ENCODE measurements at places on chromosomes 7 and 10. TPM values are rescaled to one million over a fixed set of nuclear protein-coding genes. Genes with fewer than 3 reads are reported as not detected.

DNA sequence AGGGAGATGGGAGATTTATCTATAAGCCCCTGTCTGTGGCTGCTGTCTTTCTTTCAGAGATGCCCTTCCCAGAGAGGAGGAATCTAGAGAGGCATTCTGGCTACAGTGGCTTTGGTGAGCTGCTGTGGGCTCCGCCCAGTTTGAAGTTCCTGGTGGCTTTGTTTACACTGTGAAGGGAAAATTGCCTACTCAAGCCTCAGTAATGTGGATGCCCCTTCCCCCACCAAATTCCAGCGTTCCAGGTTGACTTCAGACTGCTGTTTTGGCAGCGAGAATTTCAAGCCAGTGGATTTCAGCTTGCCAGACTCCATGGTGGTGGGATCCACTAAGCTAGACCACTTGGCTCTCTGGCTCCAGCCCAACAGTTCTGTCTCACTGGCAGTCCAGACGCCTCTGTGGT lies 951.6 kb downstream of the CCSER2 start:
- no peak for DNase-seq

DNA sequence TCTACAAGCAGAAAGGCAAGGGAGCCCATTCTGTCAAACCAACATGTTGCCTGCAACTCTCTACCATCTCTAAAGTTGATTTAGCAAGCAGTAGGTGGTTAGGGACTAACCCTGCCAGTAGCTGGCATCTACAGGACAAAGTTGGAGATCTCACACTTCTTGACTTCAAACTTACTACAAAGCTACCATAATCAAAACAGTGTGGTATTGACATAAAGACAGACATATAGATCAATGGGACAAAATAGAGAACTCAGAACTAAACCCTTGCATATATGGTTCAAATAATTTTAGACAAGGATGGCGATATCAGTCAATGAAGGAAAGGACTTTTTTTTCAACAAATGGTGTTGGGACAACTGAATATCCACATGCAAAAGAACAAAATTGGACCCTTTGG lies 84.9 kb downstream of the MAP3K8 start:
- DNase-seq, result no peak

The ARHGAP22 gene
- 1.6 TPM for total RNA-seq

DNA sequence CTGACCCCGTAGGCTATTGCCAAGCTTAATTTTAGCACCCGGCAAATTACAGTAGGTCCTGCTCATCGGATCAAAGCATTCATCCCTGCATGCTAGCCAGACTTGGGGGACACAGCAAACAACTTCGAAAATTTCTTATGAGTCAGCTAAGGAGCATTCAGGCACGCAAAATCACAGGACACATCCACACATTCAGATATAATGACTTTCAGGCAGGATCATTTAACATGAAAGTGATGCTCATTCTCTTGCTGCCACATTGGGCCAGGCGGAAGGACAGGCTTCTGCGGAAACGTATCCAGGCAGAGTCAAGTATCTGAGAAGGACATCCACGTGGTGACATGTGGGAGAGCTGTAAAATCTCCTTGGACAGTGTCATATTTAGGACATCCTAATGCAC lies 474.0 kb upstream of the NRP1 start:
- DNase-seq, result no peak

- no peak for DNase-seq
Observed at GRCh38 chr10:80281292-80281691, 8.2 kb downstream of the MAT1A start.

- DNase-seq, result no peak
Observed at GRCh38 chr7:151727579-151728285, 149.2 kb downstream of the PRKAG2 start.

GRCh38 chr7:92075455-92076158 lies 58.7 kb downstream of the CYP51A1 start:
- no peak for DNase-seq

DNA sequence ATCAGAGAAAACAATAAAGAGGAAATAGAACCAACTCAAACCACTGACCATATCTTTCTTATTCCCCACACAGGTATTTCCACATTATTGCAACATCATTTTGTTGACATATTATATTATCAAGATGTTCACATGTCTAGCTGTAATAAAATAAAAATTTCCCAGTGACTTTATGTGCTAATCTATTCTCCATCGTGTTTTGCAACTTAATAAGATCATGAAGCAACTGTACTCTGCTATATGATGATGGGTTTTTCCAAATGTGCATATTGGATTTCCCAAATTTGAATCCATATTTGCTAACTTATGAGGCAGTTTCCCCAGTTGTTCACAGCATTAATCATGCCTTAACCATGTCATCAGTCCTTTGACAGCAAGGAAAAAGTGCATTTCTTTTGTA lies 127.8 kb downstream of the ITGB8 start:
- no peak for DNase-seq

DNA sequence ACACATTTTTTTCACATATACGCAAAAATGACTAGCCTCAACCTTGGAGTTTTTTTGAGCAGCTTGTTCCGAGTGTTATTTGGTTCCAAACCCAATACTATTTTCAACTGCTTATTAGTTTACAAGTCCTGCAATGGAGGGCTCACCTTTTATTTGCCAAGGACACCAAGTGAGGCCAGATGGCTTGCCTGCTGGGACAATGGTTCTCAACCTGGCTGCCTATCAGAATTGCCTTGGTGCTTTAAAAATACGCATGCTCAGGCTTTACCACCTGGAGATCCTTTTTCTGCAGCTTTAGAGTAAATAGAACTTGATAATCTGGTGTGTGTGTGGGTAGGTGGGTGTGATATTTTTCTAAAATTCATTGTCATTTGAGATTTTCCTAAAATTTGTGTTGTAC lies 276.8 kb downstream of the MTERF1 start:
- no peak for DNase-seq

DNA sequence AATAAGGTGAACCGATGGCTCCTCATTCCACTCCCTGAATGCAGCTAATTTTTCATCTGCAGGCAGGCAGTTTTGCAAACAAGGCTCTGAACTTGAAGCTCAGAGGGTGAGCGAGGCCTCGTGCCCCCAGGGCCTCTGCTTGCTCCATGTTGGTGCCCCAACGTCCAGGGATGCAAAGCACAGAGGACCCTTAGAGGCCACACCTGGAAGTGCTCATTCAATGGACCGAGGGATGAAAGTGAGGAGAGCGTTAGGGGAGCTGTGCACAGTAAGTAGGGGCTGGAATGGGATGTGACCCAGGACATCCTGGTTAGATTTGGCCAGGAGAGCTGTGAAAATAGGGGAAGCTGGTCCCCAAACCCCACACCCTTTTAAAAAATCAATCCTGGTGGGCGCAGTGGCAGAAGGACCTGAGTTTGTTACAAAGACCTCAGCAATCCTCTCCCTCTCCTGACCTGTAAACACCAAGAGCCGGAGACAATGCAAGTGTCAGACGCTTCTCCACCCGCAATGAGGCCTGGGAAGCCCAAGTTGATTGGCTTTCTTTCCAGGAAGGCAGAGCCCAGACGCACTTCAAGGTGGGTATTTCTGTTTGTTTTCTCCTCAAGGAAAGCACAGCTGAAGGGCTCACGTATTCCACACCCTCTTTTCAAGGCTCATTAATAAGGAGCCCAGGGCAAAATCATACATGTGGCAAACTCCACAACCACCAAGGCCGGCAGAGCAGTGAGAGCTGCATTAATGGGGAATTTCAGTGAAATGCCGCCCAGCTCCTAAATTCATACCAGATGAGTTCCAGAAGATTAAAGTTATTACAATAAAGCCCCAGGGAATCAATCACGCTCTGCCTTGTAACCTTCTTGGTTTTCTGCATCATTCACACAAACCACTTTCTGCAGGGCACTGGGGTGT lies 14.1 kb upstream of the CXCL12 start:
- no peak for DNase-seq

The RET gene
- total RNA-seq, result 1.6 TPM

DNA sequence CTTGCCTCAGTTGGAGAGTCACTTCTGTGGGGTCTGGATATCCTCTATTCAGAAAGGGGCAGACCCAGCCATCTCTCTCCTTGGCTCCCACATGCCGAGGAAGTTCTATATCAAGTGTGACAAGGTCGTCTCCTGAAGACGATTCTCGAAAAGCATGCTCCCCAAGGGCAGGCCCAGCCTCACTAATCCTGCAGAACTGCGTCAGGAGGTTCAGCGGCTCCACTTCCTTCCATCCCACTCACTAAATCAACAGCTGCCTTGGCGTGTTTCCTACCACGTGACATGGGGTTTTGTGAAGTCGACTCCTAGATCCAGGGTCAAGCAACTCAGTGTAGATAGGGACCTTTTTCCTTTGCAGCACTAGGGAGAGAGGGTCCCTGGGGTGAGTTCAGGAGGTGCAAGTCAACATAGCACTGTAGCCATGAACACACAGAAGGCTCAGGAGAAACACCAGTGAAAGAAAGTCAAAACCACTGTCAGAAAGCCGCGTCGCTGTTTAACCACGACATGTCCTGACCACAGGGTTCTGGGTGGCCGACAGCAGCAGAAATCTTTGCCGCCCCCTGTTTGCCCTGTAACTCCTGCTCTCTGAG lies 156.4 kb downstream of the PRPF18 start:
- DNase-seq, result no peak

The ITPRID1 gene
- 1.2 TPM for total RNA-seq

GRCh38 chr7:133310232-133310862 lies 57.5 kb downstream of the EXOC4 start:
- no peak for DNase-seq

DNA sequence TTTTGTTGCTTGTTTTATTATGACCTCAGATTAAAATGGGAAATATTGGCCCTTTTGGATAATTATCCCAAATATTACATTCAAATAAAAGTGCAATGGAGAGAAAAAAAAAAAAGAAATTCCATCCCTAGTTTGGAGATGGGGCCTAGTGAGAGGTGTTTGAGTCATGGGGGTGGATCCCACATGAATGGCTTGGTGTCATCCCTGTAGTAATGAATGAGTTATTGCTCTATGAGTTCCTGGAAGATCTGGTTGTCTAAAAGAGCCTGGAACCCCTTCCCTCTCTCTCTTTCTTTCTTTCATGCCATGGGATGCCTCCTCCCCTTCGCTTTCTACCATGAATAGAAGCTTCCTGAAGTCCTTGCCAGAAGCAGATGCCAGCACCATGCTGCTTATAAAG lies 44.3 kb downstream of the MSRB2 start:
- DNase-seq, result no peak

DNA sequence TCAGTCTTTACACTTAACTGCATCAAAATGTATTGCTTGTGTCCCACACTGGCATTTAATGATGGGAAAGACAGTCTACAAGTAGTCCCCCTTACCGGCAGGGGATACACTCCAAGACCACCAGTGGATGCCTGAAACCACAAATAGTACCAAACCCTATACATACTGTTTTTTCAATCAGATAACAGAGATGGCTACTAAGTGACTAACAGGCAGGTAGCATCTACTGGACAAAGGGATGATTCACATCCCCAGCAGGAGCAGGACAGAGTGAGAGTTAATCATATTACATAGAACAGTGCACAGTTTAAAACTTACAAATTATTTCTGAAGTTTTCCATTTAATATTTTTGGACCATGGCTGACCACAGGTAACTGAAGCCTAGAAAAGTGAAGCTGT lies 13.2 kb downstream of the TMEM243 start:
- no peak for DNase-seq

The CCT6A gene
- 238 TPM for total RNA-seq

DNA sequence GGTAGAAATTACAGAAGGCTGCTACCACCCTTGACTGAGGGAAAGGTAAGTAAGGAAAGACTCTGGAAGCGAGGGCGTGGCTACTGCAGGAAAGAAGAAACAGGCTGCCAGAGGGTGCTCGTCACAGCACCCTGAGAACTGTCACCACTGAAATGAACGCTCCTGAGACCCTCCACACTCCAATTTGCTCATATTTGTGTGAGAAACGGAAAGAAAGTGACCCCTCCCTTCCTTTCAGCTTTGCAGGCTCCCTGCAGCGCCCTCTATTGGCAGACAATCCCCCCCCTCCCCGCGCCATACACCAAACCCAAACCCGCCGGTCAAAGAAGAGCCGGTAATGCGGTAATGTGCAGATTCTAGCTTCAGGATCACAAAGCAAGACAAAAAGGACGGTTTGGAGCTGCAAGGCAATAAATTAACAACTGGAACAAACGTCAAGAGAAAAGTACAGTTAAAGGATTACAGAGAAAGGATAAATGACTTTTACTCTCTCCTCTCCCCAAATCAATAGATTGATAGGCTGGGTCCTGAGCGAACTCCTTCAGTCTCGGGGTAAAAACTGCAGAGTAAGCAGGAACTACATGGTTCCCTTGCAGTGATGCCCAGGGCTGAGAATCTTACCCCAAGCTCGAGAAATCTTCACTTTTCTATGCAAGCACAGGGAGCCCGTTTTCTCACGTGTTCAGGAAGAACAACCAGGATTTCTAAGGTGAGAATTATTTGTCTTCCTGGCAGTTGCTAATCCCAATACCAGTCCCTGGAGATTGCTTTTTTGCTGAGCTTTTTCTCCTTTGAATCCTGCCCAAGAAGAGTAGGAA lies 47.6 kb downstream of the STEAP1B start:
- DNase-seq, result no peak

The C1QL3 gene
- total RNA-seq, result 70.5 TPM

The IL6 gene
- not detected for total RNA-seq

The OR13A1 gene
- under 0.01 TPM for total RNA-seq

The GALNT17 gene
- 26.5 TPM for total RNA-seq

GRCh38 chr10:93378997-93379730 lies 103.0 kb downstream of the MYOF start:
- DNase-seq, result no peak

DNA sequence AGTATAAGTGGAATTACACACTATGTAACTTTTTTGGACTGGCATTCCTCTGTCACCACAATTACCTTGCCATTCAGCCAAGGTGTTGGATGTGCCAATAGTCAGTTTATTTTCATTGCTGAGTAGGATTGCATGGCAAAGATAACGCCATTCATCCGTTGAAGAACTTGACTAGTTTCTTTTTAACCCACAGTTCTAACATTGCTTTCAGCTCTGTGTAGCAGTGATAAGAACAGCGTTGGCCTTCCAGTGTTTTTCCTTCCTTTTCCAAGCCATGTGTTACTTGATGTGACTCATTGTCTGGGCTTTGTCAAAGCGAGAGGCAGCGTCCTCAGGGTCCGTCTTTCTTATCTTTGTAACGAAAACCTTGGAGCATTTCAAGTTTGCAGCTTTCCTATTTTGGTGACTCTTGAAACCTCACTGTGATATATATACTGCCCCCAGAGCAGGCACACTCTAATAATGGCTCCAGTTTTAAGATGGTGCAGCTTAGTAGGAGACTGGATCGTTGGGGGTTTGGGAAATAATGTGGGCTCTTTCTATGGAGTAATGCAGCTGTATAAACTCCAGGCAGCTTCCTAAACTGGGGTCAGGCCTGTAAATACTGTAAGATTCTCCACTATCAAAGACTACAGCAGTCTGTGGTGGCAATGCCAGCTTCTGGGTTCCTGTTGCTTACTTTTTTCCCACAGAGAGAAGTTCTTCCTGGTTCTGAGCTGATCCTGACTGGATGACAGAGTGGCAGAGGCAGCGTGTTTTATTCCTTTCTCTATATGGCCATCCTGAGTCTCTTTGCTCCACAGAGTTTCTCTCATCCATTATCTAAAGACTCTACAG lies 41.7 kb downstream of the AKR1E2 start:
- DNase-seq, result no peak

The TRIL gene
- 17.5 TPM for total RNA-seq

- peak; percentile 31 for DNase-seq
Observed at GRCh38 chr7:80018941-80019808, 115.5 kb upstream of the GNAI1 start.

DNA sequence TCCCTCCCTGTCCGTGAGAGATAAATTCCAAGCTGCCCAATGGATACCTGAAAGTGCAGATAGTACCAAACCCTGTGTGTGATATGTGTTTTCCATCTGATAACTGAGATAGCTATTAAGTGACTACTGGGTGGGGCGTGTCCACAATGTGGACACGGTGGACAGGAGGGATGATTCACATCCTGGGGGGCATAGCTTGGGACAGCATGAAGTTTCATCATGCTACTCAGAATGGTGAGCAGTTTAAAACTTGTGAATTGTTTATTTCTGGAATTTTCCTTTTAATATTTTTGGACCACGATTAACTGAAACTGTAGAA lies 158.6 kb downstream of the CREB5 start:
- no peak for DNase-seq

Data from frontal cortex (tissue), 4 donors.